ENCODE measurements at places on chromosomes 7 and 10. TPM values are rescaled to one million over a fixed set of nuclear protein-coding genes. Genes with fewer than 3 reads are reported as not detected.

- DNase-seq, result no peak
Observed at GRCh38 chr10:54614072-54614471, 187.0 kb downstream of the PCDH15 start.

OPN4 gene
- not detected for total RNA-seq

IGFBP3 gene
- total RNA-seq, result 4.2 TPM

HMX3 gene
- total RNA-seq, result not detected

DNA sequence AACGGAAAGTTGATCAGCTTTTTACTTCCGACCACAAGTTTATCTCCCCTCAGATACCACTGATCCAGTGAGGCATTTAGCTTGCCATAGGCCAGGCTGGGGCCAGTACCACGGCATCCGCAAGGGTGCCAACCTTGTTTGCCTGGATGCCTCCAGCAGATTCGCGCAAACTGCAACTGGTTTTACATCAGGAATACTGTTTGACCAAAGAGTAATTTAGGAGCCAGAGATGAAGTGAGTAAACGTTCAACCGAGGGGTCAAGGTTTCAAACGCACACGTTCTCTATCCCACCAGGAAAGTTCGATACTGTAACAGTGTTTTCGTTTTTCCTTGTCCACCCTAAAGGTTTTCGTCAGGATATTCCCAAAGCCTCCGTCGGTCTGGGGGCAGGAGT is 266 bp upstream of the MDFIC start:
- no peak for DNase-seq

DNA sequence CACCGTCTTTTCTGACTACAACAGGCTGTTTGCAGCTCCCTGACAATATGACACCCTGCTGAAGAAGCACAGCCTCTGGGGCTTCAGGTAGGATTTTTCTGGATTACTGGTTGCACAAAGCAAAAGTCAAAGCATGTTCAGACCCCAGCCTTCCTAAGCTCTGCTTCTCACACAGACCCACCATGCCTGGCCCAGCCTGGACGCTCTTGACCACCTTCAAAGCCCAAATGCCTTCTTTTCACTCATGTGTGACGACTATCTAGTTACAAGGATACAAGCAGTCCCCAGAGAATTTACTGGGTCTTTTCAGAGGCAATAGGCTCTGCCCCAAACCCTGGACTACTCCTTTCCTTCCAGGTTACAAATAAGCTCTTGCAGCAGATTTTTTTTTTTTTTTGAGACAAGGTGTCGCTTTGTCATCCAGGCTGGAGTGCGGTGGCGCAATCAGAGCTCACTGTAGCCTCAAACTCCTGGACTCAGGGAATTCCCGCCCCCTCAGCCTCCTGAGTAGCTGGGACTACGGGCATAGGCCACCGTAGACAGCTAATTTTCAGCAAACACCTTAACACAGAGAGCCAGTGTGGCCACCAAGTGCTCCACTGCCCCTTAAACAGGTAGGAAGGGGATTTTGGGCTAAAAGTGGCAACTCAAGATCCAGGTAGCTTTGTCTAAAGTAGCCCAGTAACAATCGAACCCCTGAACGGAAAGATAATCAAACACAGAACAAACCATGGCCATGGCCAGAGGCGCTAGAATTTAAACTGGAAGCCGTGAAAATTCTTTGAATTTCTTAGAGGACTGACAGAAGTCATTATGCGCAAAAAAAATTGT is 16.2 kb downstream of the SVIL start:
- no peak for DNase-seq

LIPF gene
- total RNA-seq, result not detected

COL17A1 gene
- not detected for total RNA-seq

PALD1 gene
- total RNA-seq, result 8.9 TPM

POM121 gene
- 4.2 TPM for total RNA-seq

FAM25G gene
- not detected for total RNA-seq

DNA sequence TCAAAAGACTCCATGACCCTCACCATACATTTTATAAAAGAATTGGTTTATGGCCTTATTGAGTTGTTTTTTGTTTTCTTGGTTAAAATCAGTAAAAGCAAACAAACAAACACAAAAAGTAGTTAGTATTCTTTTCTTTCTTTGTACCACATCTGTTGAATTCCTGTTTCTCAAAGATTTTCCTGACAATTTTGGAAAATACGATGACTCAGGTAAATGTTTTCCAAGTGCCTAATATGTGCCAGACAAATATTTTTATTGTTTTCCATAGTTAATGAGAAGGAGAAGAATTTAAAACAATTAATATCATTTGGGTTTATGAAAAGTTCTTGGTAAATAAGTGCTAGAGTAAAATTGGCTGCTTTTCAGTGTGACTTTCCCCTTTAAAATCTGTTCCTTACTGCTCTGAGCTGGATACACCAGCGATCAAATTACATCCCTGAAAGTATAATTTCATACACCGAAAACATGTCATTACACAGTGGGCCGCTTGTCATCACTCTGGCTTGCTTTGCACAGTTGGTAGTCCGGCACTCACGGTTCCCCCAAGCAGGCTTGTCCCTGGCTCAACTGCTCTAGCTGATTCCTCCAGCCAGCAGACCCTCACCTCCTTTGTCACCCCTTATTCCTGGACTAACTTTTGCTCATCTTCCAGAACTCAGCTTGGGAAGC is 80.5 kb downstream of the TBXAS1 start:
- no peak for DNase-seq

DNA sequence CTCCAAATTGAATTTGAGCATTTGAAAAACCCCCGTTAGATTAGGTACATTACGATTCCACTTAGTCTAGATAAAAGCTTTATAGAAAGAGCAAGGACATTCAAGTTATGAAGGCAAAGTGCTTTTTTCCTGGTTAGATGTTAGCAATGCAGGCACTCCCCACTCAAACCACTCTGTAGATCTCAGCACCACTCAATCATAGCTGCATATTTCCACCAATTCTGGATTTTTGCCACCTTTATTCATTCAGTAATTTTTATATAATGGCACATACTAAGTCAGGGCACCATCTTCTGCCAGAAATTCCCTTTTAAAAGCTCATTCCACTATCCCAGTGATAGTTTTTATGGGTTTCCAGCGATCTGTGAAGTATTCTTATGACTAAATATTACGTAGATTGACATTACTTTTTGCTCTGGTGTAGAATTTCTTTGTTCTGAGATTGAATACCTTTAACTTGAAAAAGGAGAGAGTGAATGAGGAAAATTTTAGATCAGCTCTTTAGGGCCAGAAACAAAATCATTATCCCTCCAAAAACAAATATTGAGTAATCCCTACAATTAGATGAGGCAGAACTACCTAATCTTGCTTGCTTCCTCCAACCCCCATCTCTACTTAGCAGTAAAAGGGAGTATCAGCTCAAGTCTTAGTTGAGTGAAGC is 51.6 kb downstream of the RNLS start:
- DNase-seq, result no peak

DNA sequence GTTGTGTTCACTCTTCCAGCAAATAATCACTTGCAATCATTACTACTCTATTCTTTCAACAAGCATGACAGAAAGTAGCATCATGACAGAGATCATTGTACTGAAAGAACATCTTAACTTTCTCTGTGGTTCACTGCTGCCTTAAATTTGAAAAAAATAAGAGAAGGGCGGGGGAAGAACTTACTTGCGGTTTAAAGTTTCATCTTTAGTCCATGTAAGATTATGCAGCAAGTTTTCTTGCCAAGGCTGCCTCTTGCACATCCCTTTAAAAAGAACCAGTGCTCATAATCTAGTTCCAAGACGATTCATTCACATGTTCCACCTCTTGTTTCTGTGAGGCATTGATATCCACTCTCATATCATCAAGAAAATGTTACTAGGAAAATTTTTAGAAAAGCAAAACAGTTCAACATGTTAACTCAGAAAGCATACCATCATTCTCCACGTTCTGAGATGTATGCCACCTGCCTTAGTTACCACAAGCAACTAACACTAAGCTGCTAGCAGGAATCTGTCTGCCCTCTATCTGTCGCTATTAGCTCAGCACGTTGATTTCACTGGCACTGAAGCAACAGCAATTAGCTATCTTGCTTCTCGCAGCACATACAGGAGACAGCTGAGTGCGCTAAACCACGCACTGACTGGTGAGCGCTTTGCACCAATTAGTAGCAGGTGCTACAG is at the start of gene PCDH15:
Gene PCDH15, minus strand, starts transcription at position 491 of the 681 bp plus-strand sequence. CDS start 136,969 bp downstream, outside the sequence.
- DNase-seq, result peak; percentile 58

- no peak for DNase-seq
Observed at GRCh38 chr10:118732245-118733165, 22.3 kb downstream of the CACUL1 start.

- DNase-seq, result no peak
Observed at GRCh38 chr10:13632884-13633440, 46.2 kb downstream of the PRPF18 start.

- DNase-seq, result no peak
Observed at GRCh38 chr7:42311195-42311594, 74.2 kb upstream of the GLI3 start.

DNA sequence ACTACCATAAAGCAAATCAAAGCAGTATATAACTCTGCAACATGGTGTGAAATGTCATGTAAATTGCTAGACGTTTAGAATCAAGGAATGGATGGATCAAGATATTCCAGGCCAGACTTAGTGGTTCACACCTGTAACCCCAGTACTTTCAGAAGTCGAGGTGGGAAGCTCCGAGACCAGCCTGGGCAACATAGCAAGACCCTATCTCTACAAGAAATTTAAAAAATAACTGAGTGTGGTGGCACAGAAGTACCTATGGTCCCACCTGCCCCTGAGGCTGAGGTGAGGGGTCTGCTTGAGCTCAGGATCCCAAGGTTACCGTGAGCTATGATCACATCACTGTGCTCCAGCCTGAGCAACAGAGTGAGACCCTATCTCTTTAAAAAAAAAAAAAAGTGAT is 2.8 kb upstream of the EZH2 start:
- DNase-seq, result no peak

GRCh38 chr7:43590862-43591557 is 8.1 kb downstream of the STK17A start:
- DNase-seq, result no peak

GIMAP6 gene
- 5.5 TPM for total RNA-seq

LRRD1 gene
- 0.78 TPM for total RNA-seq

- no peak for DNase-seq
Observed at GRCh38 chr10:132377326-132377725, 19.7 kb upstream of the PWWP2B start.

CC2D2B gene
- total RNA-seq, result 2.0 TPM

OR9A4 gene
- 0.31 TPM for total RNA-seq

DNA sequence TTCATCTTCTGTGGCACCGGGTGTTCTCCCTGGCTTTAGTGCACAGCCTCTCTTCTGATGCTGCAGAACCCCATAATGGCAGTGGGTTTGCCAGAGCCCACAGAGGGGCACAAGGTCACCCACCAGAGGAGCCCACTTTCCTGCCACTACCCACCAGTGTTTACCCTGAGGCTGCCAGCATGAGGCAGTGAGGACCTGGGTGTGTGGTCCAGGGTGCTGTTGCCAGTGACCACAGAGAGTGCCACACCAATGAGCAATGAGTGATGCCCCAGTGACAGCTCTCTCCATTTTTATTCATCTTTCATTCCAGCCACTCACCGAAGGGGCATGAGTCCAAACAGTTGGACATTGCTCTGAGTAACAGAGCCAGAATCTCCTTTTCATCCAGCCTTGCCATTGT is 34.8 kb downstream of the MTURN start:
- DNase-seq, result no peak

DNA sequence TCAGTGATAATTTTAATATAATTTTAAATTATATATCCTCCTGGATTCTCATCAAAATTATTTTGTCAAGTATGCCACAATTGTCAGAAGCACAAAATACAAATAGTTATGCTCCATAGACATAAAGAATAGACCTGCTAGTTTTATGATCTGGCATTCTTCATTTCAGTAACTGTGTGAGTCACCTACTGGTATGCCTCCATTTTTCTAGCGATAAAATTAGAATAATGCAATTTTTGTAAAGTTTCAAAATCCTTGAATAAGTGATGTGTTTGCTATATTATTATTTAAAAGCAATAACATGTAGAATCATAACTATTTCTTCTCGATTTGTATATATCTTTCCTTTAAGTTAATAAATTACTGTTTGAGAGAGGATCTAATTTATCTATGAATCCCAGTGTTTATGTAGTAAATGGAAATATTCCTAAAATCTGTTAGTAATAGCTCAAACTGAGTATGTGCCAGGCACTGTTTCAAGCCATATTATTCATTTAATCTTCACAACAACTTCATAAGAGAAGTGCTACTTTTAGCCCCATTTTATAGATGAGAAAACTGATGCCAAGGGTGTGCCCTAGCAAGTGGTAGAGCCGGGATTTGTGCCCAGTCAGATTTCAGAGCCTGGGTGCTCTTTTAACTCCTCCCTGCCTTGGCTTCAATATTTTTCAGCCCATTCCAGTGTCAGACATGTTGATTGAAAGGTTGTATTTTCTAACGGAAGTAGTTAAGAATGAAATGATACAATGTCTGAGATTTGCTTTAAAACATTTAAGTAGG is 38.4 kb downstream of the NET1 start:
- no peak for DNase-seq

DNA sequence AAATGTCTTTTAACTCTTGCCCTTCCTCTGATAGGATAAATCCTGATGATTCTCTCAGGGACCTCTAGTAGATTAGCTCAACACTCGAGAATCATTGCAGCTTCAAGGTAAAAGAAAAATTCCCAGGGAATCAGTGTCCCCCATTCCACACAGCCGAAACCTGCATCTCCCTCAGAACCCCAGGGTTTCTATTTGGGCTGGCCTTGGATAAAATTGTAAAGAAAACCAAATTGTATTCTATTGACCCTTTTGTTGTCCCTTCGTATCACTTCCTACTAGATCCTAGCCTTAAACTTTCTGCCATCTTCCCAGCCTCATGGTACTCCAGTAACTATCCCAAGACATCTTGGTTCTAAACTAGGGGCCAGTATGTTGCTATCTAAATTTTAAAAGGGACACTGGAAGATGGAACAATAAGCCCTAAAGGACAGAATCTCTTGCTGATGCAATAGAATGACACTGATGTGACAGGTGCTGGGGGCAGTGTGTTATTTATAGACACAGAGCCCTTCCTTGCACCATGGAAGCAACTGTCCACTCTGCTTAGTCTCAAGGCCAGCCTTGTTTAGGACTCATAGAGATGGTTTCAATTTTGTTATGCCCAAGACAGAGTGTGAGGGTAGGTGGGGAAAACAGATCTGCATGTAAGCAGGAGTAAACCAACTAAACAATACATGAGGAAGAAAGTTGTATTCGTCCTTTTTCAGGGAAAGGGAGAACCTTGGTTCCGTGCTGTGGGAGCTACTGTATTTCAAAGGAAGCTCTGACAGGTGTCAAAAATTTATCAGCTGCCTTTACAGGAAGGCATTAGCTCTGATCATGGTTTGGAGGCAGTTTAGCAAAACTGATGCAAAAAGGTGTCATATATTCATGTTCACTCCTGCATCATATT is 7.6 kb downstream of the ASB15 start:
- no peak for DNase-seq

Measured in occipital lobe (tissue), 3 donors.